Activated effector memory CD4-positive, alpha-beta T cell treated with anti-CD3 and anti-CD28 coated beads, Interleukin-2, amount 50 U/mL, for 16 hours (primary cell): ENCODE measurements at places on chromosomes 2 and 18.

DNA sequence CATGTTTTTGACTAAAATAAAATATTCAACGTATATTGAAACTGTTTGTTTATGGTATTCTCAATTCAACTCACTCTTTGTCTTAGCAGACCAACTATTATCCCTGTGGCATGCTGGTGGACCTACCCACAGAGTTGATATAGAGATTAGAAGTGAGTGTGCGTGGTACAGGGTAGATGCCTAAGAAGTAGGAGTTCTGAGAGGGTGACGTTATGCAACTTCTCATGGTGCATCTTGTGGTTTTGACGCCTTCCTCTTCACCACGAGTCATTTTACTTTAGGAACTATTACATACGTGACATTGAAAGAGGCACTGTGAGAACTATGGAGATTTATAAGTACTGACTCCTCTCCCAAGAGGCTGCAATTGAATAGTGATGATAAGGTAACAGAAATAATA lies 26.6 kb upstream of the NAPG start:
- no peak for DNase-seq

- DNase-seq = no peak
Observed at GRCh38 chr2:176142281-176142680, 9.1 kb upstream of the HOXD4 start.

GRCh38 chr18:21085579-21086166 lies 25.9 kb downstream of the ROCK1 start:
- no peak for DNase-seq

GRCh38 chr2:176270100-176270750 lies 983 bp downstream of the MTX2 start:
- DNase-seq = no peak

- DNase-seq = peak; percentile 88
Observed at GRCh38 chr2:109510136-109511028, 103.4 kb downstream of the SEPTIN10 start.

- DNase-seq = no peak
Observed at GRCh38 chr18:23228102-23229061, 93.1 kb downstream of the CABLES1 start.

GRCh38 chr2:74095632-74096031 lies 52.1 kb downstream of the BOLA3 start:
- no peak for DNase-seq

DNA sequence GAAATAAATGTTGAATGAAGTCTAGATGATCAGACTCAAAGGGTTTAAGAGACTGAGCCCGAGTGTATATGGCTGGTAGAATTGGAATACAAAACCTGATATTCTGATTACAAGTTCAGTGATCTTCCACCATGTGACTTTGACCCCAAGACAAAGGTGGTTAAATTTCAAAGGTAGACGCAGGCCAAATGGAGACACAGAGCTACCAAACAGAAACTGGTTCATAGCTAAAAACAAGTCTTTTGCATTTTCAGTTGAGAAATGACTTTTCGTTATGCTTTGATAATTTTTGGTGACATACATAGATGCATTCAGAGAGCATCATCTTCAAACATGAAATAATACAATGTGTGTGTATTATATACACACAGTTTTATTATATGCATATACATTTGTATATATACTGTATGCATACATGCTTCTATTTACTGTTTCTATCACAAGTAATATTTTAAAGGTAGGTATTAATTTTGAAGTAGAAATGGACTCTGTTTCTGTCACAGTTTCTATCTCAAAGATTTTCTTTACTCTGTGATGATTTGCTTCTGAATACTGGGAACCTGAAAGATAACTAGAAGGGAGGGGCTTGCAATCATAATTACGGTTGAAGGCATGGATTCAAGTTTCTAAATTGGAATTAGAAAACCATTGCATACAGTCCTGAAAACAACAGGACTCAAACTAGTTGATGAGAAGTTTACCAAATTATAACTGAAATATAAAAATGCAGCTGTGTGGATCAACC lies 142.3 kb downstream of the ABCA12 start:
- no peak for DNase-seq

- DNase-seq = no peak
Observed at GRCh38 chr2:175003875-175004729, 1.1 kb downstream of the CHN1 start.

DNA sequence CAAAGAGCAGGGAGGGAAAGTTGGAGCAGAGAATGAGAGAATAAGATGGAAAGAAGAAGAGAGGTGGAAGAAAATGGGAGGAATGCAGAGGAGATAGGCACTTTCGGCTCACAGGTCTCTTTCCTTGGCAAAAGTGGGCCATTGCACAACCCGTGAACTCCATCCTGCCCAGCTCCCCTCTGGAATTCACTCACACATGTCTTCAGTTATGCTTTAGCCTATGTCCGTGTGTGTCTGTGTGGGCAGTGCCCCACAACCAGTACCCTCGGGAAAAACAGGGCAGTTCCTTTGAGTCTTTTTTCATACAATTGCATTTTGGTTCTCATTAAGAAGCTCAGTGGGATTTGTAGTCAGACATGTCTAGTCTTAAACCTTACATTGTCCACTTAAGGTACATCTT lies 34.5 kb downstream of the DTNA start:
- no peak for DNase-seq

DNA sequence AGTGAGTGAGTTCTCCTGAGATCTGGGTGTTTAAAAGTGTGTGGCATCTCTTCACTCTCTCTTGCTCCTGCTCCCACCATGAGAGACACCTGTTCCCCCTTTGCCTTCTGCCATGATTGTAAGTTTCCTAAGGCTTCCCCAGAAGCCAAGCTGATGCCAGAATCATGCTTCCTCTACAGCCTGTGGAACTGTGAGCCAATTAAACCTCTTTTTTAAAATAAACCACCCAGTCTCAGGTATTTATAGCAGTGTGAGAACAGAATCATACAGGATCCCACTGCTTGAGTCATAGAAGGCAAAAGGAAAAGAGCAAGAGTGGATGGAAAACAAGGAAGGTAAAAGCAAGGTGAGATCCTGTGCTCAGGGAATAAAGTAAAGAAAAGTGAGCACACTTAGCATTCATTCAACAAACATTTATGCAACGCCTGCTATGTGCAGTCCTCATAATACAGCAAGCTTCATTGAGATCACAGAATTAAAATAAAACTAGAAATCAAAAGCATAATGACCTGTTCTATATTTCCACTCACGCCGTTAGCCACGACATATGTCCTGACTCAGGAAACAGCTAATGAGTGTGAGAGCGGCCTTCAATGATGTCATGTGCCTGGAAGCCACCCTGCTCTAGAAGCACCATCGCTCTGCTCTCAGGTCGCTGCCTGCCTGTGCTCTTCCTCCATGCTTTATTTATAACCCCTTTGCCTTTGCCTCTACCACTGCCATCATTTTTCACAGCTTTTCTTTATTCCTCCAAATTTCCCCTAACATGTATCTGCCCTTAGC lies 11.3 kb upstream of the COPS8 start:
- DNase-seq = no peak

GRCh38 chr2:129761569-129762021 lies 217.9 kb upstream of the RAB6C start:
- DNase-seq = peak; percentile 59

- no peak for DNase-seq
Observed at GRCh38 chr2:151575338-151575737, 158.9 kb downstream of the NEB start.

GRCh38 chr2:239019183-239019581 lies 171.3 kb downstream of the TWIST2 start:
- DNase-seq = peak; percentile 54

- no peak for DNase-seq
Observed at GRCh38 chr2:204234879-204235278, 298.3 kb downstream of the ICOS start.
